ENCODE measurements at places on chromosomes 4 and X.

- DNase-seq, result peak; percentile 77
Measured at GRCh38 chr4:81424336-81424735, 47.4 kb downstream of the RASGEF1B start.

DNA sequence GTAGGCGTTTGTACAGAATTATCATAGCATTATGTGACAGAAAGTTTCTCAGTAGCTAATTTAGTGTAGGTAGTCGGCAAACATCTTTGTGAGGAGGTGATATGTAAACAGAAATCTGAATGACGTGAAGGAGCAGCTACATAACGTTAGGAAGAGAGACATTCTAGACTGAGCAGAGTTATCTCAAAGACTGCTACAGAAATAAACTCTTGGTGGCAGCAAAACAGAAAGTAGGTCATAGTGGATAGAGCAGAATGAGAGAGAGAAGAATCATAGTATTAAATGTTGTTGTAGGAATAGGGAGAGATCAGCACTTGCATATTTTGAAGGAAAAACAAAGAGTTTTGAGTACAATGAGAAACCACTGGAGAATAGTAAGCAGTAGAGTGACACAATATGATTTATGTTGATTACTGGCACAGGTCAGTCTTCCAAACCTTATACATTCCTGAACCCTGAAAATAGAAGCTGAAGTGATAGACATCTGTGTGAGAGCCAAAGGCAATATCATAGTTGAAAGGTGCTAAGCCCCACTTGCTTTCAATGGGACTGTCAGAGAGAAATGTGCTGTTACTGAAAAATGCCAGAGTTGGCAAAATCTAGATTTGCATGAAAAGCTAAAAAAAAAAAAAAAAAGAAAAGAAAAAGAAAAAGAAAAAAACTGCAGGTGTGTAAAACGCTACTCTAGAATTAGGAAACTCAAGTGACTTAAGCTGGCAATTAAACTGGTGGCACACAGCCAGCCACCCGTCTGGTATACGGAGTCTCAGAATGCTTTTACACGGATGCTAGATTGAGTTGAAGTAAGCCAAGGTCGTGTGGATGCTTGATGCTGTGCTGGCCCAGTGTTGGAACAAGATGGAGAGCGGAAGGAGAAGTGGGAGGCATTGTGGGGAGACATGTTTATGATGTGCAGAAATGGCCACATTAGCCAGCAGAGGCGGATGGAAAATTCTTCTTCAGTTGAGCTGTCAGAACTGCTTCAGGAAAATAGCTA is 750.2 kb upstream of the HS3ST1 start:
- DNase-seq, result no peak

- no peak for DNase-seq
Measured at GRCh38 chrX:65744965-65745364, 77.5 kb downstream of the MSN start.

- peak; percentile 80 for DNase-seq
Measured at GRCh38 chrX:74249963-74250362, 54.0 kb upstream of the ZCCHC13 start.

DNA sequence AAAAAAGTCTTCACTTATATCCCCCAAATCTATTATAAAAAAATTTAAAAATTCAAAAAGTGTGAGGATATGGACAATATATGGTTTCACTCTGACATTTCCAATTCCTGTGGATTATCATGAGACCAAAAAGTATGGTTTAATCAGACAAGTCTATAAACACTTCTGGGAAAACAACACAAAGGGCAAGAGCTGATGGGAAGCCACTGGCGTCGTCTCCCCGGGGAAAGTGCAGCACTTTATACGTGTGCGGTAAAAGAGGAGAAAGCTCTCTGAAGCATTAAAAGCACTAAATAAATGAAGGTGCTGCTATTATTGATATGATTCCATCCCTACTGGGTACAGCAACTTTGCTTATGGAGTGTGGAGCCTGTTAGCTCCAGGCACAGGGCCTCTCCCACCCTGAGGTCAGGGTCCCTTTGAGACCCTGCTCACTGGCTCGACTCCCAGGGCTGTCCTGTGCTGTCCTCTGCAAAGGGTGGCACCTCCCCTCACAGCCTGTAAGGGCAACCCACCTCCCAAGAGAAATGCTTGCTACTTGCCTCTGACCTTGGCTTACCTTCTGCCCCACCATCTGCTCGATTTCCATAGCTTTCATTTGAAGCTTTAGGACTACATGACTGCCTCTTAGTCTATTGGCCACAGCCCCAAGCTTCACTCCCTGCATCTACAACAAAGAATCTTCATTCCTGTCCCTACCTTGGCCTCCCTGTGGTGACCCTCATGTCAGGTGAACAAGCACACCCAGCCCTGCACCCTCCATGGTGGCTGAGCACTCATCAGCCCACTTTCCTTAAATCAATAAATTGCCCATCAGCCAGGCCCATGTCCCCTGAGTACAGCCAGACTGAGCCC is 248.6 kb downstream of the HNRNPD start:
- no peak for DNase-seq

GRCh38 chr4:128371001-128371777 is 83.6 kb upstream of the PGRMC2 start:
- no peak for DNase-seq

DNA sequence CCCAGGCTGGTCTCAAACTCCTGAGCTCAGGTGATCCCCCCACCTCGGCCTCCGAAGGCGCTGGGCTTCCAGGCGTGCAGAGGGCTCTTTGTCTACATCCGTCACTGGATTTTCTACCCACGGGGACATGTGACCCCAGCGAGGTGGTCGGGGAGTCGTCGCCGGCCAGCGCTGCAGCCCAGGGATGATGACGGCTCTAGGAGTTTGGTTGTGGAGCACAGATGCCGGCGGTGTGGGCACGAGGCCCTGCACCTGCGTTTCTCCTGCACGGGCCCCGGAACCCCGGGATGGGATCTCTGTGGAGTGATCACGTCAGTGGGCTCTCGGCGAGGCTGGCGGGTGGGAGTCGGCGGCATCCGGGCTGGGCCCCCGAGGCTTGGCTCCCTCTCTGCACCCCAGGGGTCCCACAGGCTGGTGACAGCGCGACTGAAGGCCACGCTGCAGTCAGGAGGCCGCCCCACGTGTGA is 9.1 kb upstream of the GTPBP6 start:
- DNase-seq, result no peak

- DNase-seq, result no peak
Measured at GRCh38 chr4:134337574-134337973, 136.0 kb upstream of the PABPC4L start.

DNA sequence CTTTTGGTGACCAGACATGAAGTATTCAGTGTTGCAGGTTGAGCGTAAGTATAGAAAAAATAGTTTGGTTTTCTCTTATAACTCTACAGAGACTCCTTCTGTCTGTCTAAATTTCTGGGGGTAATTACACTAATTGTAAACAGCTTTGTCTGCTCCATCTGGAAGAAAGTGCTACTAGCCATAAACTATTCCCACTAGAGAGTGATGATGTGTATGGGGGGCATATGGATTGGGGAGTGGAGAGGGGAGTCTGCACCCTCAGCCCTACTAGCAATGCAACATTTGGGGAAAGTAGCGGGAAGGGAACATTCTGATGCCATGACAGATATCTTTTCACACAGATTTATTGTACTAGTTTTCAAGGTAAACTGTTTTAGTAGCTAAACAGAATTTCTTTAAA is 549.7 kb downstream of the TRIML1 start:
- no peak for DNase-seq

DNA sequence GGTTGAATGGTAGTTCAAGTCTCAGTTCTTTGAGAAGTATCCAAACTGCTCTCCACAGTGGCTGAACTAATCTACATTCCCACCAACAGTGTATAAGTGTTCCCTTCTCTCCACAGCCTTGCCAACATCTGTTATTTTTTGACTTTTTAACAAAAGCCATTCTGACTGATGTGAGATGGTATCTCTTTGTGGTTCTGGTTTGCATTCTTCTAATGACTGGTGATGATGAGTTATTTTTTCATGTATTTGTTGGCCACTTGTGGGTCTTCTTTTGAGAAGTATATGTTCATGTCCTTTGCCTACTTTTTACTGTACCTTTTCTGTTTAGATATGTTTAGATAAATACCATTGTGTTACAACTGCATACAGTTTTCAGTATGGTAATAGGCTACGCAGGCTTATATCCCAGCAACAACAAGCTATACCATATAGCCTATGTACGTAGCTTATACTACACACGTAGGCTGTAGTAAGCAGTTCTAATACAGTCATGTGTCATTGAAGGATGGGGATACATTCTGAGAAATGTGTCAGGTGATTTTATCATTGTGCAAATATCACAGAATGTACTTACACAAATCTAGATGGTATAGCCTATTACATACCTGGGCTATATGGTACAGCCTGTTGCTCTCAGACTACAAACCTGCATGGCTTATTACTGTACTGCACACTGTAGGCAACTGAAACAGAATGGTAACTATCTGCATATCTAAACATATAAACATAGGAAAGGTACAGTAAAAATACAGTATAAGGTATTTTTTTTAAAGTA is 28.1 kb downstream of the KLHL8 start:
- DNase-seq, result no peak

DNA sequence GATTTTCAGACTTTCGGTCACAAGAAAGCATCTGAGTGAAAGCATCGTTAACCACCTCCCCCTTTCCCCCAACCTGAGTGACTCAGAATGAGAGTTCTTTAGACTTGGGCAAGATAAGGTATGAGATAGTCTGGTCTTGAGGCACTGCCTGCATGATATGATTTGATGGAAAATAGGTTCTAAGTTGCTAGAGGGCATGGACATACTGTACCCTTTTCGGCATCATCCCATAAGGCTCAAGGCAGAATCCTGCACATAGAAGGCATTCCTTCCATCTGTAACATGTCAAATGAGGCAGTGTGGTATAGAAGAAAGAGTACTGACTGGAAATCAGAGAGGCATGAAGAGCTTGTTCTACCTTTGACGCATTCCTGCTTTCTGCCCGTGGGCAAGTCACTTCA is 16.8 kb upstream of the AMOT start:
- DNase-seq, result peak; percentile 79

GRCh38 chr4:138367942-138368341 is 125.8 kb upstream of the SLC7A11 start:
- DNase-seq, result no peak

GRCh38 chrX:119870626-119871131 is 854 bp downstream of the RNF113A start:
- peak; percentile 60 for DNase-seq

DNA sequence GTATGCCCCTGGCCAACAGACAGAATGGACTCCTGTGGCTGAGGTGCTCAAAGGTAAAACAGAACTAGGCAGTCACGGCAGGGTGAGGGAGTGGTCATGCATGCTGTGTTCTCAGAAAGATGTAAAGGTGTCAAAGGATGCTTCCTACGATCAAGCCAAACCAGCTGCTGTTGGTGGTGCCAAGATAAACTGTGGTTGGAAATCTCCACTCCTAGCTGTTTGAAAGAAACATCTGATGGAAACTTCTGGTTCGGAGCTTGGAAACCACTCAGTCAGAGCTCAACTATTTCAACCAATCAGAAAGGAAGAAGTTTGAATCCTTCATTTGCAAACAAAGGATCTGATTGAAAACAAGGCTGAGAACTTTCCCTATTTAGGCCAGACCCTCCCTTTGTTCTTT is 68.5 kb upstream of the DDX60 start:
- no peak for DNase-seq

DNA sequence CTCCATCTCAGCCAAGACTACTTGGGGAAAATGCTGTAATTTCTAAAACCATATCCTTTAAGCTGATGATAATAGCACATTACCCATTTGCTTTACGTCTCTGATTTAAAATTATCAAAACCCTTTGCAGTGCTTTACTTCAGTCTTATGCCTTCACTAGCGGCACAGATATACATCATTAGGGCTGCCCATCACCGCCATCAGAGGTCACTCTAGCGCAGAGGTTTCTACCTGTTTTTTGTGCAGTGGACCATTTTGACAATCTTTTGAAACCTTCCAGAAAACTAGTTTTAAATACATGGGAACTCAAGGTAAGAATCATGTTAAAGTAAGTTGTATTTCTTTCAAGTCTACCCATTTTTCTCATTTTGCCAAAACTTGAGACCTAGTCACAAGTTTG is 592.5 kb downstream of the PPARGC1A start:
- no peak for DNase-seq

GRCh38 chr4:185275501-185275900 is 66.1 kb downstream of the SNX25 start:
- no peak for DNase-seq

- DNase-seq, result no peak
Measured at GRCh38 chr4:147398556-147398955, 82.3 kb upstream of the EDNRA start.

- DNase-seq, result no peak
Measured at GRCh38 chr4:184361443-184361842, 112.9 kb downstream of the IRF2 start.

GRCh38 chrX:22320236-22320873 is 47.6 kb downstream of the CBLL2 start:
- no peak for DNase-seq

DNA sequence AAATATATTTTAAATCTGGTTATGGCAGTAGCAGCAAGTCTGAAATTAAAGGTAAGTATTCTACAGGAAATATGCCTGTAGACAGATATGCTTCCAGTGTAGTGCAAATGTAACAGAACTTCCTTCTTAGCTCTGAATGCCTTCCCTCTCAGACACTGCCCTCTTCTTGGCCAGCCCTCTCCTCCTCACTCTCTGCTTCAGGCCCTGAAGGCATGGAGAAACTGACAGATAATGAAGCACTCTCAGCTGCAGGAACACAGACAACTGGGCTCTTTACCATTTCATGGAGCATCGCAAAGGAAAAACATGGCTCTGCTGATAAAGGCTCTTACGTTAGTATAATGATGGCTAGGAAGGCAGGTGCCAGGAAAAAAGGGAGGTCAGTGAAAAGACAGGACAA is 431.5 kb upstream of the RASGEF1B start:
- DNase-seq, result peak; percentile 76

- DNase-seq, result no peak
Measured at GRCh38 chrX:153440556-153441135, 5.2 kb downstream of the TREX2 start.

GRCh38 chr4:169167957-169168858 is 102.5 kb downstream of the SH3RF1 start:
- no peak for DNase-seq

Measured in islet precursor cell (in vitro differentiated cells).